ENCODE measurements at places on chromosomes 12 and 14.

DNA sequence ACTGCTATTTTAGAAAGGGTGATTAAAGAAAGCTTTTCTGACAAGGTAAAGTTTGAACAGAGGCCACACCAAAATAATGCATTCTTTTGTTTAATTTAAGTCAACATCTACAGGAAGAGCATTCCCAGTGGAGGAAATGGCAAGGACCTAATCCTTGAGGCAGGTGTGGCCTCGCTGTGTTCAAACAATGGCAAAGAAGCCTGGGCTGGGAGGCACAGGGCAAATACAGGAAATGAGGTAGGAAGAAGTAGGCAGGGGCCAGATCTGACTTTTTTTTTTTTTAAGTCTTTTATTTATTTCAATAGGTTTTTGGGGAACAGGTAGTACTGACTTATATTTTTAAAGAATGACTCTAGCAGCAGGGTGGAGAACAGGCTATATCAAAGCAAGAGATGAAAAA is 53.5 kb downstream of the ARMH4 start:
- no peak for DNase-seq

DNA sequence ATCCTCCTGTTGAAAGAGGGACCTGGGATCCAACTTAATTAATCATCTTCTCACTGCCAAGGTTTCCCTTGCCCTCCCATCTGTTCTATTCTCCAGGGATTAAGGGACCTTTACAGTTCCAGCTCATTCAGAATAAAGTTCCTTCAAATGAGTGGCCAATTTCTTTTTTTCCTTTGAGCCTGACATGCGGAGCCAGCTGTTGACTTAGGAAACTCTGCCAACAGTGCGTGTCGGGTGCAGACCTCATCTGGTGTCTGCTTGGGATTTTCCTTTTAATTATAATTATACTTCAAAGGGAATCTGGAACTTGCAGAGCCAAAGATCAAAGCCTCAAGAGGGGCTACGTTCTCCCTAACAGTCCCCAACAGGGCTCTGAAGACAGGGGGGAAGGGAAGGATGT is 64.8 kb downstream of the CCDC60 start:
- no peak for DNase-seq

- no peak for DNase-seq
Observed at GRCh38 chr12:15265875-15266274, 44.7 kb upstream of the RERG start.

DNA sequence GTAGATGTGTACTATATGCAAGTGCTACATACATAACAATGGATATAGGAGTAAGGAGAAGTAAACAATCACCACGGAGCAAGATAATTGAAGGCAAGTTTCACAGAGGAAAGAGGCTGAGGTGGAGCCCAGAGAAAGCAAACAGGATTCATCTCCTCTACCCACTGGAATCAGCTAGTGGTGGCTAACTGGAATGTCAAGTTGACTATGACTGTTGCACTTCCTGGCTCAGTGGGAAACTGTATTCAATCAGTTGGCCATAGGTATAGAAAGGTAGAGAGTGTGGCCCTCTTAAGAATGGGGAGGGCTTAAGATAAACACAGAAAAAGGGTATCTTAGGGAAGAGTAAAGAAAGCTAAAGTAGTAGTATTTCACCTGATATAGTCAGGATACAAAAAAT is 62.4 kb downstream of the MAP4K5 start:
- DNase-seq, result no peak

GRCh38 chr14:53375599-53375998 is 222.5 kb upstream of the DDHD1 start:
- no peak for DNase-seq

GRCh38 chr12:93199831-93200236 is 177.9 kb upstream of the NUDT4 start:
- DNase-seq, result no peak

- DNase-seq, result peak; percentile 57
Observed at GRCh38 chr12:9951026-9951675, 19.0 kb upstream of the CLEC2A start.

DNA sequence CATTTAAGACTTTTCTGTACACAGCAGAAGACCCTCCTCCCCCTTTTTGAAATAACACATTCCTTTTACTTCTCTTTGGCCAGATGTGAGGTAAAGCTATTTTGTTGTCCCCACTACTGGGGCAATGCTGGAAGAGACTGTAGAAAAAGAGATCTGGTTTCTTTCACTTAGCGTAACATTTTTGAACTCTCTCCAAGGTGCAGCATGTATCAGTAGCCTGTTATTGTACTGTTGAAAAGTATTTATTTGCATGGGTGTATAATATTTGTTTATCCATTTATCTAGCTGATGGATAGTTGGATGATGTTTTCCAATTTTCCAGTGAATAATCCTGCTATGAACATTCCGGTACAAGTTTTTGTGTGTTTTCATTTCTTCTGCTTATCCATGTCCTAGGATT is 335.2 kb downstream of the SOX5 start:
- DNase-seq, result no peak

DNA sequence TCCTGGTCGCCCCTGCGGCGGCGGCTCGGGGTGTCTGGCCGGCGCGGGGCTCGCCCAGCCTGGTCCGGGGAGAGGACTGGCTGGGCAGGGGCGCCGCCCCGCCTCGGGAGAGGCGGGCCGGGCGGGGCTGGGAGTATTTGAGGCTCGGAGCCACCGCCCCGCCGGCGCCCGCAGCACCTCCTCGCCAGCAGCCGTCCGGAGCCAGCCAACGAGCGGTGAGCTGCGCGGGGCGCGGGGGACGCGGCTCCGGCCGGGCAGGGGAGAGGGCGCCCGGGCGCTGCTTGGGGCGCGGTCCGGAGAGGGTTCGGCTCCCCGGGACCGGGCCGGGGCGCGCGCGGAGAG is at the start of gene LGALS3:
Gene LGALS3, plus strand, starts transcription at position 167 of the 342 bp plus-strand sequence. CDS start 8,122 bp downstream, outside the sequence.
- DNase-seq, result peak; percentile 39

- peak; percentile 37 for DNase-seq
Observed at GRCh38 chr12:9668161-9669018, 1.1 kb upstream of the CLEC2D start.

DNA sequence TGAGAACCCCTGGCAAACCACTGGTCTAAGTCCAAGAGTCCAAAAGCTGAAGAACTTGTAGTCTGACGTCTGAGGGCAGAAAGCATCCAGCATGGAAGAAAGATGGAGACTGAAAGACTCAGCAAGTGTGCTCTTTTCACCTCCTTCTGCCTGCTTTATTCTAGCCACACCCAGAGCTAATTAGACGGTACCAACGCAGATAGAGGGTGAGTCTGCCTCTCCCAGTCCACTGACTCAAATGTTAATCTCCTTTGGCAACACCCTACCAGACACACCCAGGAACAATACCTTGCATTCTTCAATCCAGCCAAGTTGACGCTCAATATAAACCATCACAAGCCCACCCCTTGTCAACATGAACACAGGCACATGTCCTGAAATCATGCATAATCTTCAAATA is 155.1 kb downstream of the CCDC59 start:
- no peak for DNase-seq

- no peak for DNase-seq
Observed at GRCh38 chr14:24362241-24362960, 5.6 kb upstream of the NFATC4 start.

DNA sequence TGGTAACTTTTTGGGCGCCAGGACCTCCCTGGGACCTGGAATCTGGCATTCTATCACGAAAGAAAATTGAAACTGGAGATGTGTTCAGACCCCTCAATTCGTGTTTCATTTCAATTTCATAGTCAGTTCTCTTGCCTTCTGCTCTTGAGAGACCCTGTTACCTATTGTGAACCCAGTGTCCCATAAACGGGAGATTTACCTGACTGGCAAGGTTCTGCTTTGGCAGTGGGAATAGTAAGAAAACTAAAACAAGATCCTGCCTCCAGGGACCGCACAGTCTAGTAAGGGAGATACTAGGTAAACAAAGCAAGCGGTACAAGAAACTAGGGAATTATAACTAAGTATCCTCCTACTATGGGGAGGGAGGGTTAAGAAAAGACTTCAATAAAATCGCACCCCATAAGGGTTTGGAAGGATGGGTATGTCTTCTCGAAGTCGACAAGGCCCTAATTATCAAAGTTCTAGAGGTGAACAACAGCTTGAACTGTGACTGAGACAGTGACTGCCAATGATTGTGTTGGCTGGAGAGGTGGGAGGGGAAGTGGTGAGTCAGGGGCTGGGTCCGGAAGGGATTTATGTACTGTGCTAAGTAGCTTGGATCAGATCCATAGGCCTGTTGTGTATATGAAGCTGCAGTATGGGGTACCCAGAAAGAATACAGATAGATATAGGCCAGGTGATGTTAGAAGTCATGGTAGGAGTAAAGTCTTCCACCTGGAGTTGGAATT is 754 bp downstream of the ACSS3 start:
- DNase-seq, result no peak

- no peak for DNase-seq
Observed at GRCh38 chr12:2537868-2538541, 256.8 kb upstream of the FKBP4 start.

DNA sequence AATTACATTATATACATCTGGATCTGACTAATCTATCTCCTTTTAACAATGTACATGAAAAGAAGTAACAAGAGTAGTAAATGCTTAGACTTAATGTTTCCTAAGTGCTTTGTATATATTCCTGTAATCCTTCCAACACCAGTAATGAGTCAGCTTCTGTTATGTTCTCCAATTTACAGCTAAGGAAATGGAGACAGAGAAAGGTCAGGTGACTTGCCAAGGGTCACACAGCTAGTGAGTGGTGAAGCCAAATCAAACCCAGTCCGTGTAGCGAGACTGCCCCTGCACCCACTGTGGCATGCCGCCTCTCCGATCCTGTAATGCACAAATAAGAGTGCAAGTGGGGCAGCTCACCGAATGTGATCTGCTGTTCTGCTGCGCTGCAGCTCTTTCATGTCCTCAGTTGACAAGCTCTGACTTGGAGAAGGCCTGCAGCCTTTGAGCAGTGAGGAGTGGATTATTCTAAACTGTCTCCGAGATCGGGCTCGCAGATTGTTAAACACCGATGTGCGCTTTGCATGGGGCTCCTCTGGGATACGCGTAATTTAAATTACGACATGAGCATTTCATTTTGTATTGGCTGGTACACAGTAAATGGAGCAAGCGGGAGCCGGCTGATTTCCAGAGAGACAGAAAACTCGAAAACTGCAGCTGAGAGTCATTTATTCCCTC is 65.1 kb upstream of the KTN1 start:
- DNase-seq, result no peak

GRCh38 chr12:95337146-95337545 is 119.5 kb downstream of the VEZT start:
- DNase-seq, result no peak

GRCh38 chr12:77062846-77063461 is 2.4 kb downstream of the E2F7 start:
- DNase-seq, result no peak

- no peak for DNase-seq
Observed at GRCh38 chr14:39474416-39474911, 42.2 kb upstream of the FBXO33 start.

GRCh38 chr14:58297412-58297761 is 968 bp upstream of the ARID4A start:
- DNase-seq, result no peak

DNA sequence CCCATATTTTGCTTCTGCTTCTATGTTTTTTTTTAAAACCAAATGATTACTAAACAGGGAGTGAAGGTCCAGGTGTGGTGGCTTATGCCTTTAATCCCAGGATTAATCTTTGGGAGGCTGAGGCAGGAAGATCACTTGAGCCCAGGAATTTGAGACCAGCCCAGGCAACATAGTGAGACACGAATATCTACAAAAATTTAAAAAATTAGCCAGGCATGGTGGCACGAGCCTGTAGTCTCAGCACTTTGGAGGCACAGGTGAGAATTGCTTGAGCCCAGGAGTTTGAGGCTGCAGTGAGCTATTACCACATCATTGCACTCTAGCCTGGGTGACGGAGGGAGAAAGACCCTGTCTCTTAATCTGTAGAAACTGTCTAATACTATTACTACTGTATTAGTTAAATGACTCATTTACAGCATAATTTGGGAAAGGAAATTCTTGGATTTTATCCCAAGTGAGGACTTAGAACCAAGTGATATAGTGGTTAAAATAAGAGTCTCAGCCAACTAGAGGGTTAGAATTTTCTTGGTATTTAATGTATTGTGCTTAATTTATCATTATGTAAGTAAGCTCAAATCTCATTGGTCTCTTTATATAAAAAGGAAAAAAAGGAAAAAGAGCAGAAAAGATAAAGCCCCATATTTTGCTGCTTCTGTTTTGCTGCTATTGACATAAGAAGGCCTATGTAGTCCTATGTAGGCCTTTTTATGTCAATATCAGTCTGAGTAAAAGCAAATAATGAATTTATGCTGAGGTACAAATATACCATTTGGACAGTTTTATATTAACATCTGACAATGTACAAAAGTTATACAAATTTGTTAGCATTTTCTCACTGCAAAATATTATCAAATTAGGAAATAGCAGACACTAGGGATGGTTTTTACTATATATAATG is 163.4 kb downstream of the RAD51B start:
- DNase-seq, result no peak

DNA sequence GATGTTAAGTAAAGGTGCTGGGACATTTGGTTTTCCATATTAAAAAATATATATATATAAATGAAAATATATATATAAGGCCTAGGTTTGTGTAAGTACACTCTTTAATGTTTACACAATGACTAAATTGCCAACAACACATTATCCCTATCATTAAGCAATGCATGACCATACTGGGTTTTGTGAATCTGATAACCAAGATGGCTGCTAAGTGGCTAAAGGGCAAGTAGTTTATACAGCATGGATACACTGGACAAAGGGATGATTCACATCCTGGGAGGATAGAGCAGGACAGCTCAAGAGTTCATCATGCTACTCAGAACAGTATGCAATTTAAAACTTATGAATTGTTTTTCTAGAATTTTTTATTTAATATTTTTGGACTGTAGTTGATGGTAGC is 89.3 kb downstream of the FIGNL2 start:
- DNase-seq, result no peak

DNA sequence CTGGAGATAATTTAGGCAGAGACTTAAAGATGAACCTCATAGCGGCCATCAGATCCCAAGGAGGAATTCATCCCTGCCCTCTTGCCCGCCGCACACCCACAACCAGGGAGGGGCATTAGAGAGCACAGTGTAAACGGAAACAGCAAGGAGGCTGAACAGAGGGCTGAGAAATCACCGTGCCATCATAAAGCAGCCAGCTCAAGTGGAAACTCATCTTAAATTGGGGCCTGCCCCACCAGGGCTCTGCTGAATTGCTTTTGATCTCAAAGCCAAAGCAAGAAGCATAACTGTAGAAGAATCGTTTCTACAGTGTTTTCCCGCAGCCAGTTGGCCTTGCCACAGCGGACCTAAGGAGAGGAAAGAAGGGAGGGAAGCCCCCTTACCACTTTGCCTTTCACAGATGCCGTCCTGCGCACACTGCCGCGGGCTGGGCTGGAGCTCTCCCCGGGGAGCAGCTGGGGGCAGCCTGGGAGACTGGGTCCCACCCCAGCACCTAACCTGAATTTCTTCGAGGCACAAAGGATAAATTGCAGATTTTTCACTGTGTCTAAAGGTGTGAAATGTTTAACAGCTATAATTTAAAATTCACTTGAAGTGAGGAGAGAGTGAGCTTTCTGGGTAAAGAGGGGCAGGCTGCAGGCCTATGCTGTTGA is 51.8 kb upstream of the MMP17 start:
- DNase-seq, result no peak

GRCh38 chr12:48185181-48185919 is 1.9 kb downstream of the CCDC184 start:
- no peak for DNase-seq

Measured in activated CD4-positive, alpha-beta T cell treated with anti-CD3 and anti-CD28 coated beads, Interleukin-2, amount 50 U/mL, for 16 hours (primary cell).